Suprapubic skin (tissue), 4 donors: ENCODE measurements at places on chromosomes 12 and 14.

GRCh38 chr12:11722578-11723138, 73.2 kb downstream of the ETV6 start:
- DNase-seq = no peak

DNA sequence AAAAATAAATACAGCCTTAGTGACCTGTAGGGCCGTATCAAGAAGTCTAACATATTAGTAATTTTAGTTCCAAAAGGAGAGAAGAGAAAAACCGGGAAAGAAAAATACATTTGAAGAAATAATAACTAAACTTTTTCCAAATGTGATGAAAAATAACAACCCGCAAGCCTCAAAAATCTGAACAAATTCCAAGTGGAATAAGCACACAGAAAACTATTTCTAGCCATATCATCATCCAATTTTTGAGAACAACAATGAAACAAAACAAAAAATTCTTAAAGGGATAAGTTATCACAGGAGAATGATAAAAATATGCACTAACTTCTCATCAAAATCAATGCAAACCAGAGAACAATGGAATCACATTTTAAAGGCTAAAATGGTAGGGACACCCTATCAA, 198.1 kb upstream of the PLXNC1 start:
- DNase-seq = no peak

DNA sequence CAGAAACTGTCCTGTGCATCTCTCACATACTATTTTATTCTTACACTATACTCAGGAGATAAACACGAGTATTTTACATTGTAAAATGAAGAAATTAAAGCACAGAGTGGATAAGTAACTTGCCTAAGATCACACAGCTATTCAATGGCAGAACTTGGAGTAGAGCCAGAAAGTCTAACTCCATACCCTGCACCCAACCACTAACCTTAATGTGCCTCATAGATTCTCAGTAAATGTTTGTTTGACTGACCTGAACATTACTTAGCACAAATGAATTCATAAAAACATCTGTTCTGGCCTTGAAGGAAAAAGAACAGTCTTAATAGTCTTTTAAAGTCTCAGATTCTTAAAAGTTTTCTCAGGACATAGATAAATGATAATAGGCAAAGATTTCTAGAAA, 83.5 kb upstream of the OVCH1 start:
- DNase-seq = no peak

GRCh38 chr12:79274501-79275064, 410.0 kb downstream of the SYT1 start:
- no peak for DNase-seq

DNA sequence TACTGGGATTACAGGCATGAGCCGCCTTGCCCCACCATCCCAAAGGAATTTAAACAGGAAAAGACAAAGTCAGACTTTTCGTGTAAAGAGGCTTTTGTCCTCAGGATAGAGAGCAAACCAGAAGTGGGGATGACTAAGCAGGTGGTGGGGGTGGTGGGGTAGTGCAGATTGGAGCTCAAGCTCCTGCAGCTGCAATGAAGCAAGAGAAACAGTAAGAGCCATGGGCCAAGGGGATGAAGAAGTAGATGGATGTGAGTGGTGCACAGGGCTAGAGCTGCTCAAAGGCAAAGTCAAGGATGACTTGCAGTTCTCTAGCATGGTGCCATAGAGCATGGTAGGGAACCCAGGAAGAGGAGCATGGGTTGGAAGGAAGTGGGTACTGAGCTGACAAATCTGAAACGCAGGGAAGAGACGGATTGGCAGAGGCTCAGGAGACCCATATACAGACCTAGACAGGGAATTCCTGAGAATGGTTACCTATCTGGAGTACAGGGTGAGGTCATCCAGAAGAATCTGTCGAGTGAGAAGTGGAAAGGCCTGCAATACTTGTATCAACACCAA, 11.4 kb upstream of the RNF34 start:
- no peak for DNase-seq

DNA sequence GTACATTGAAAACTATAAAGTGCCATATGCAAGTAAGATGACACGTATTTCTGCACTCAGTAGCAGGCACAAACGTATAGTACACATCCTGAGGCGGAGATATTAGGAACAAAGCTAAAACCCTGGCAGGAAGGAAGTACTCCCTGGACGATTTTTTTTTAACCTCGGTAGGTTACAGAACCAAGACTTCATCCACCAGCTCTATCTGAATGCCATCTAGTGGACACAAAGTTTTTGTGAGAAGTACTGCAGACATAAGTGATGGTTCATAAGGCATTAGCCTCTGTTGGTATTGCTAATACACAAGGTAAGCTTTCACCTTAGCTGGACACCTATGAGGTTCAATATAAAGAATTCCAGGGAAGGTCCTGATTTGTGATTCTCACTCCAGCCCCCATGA, 83.0 kb upstream of the CCDC196 start:
- DNase-seq = no peak

DNA sequence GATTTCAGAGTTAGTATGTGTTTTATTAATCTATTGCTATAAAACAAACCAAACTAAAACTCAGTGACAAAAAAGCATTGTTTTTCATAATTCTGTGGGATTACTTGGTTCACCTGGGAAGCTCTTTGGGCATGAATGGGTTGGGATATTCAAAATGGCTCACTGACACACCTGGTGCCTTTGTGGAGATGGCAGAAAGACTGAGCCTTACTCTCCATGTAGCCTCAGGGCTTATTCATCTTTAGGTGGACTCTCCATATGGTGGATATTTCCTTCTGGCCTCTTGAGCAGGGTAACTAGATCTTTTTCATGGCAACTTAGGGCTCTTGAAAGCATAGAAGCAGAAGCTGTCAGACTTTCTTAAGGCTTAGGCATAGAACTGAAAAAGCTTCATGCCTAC, 1102.8 kb upstream of the SEL1L start:
- DNase-seq = no peak

DNA sequence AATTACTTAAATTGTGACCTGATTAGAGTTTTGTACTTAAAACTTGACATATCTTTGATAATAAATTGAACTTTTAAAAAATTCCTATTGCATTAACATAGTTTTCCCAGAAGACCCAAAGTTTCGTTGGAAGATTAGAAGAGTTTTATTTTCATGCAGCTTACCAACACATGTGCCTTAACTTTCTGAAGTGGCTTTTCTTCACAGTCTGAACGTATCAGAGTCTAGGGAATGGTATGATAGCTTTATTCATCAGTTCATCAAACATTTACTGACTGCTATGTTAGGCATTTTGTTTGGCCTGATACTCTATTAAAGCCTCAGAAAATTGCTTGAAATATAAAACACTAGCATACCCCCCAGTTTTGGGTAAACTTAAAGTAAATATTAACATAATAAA, 65.2 kb downstream of the MARK3 start:
- DNase-seq = no peak

- DNase-seq = no peak
Measured at GRCh38 chr14:74793506-74794155, 30.5 kb downstream of the YLPM1 start.

- no peak for DNase-seq
Measured at GRCh38 chr12:38880288-38880687, 25.1 kb downstream of the CPNE8 start.

DNA sequence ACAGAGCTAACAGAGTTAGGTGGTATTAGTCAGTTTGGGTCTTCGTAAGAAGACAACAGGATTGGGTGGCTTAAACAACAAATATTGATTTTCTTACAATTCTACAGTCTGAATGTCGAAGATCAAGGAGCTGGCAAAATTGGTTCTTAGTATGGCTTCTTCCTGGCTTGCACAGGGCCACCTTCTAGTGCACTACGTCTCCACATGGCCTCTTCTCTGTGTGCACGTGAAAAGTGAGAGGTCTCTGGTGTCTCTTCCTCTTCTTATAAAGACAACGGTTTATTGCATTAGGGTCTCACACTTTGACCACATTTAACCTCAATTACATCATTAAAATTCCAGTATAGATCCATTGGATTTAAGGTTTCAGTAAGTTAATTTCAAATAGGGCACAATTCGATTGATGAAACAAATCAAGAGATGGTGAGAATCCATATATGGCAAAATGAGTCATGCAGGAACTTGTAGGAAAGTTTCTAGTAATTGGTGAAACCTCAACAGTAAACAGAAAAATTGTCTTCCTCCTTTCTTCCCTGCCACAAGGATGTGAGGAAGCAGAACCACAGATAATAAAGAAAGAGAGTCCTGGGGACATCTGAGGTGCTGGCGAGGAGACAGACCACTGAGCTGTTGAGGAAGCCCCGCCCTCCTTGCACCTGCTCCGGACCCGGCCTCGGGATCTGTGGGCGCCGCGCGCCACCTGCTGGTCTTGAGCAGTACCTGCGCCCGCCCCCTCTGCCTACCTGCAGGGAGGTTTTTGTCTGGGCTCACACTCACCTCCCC, 846.7 kb downstream of the TMEM121 start:
- DNase-seq = no peak

DNA sequence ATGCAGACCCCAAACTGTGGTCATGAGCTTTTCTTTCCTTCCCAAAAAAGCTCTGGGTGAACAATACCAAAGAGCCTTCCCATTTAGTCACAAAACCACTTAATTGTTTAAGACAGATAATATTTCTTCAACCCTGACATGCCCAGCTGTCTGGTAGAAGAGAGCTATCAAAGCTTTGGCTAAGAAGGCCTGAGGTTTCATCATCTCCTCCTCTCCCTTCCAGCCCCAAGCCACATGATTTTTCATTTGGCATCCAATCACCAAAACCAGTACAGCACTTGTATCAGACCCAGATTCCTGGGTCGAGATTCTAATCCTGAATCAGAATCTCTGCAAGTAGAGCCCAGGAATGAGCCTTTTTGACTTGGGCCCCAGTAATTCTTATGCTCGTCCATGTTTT, 199.6 kb upstream of the TMEM260 start:
- DNase-seq = no peak

DNA sequence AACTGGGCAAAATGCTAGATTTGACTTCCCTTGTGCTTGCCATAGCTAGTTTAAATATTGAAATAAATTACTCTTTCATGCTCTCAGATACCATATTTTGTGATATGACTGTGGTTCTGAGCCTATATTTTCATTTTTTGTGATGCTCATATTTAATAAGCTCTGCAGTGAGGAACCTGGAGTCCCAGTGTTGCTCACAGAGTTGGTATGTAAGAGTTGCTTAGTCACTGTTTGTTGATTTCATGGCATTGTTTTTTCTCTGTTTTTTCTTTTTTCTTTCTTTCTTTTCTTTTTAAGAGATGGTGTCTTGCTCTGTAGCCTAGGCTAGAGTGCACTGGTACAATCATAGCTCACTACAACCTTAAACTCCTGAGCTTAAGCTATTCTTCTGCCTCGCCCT, 750.5 kb upstream of the TMEM132C start:
- DNase-seq = no peak

DNA sequence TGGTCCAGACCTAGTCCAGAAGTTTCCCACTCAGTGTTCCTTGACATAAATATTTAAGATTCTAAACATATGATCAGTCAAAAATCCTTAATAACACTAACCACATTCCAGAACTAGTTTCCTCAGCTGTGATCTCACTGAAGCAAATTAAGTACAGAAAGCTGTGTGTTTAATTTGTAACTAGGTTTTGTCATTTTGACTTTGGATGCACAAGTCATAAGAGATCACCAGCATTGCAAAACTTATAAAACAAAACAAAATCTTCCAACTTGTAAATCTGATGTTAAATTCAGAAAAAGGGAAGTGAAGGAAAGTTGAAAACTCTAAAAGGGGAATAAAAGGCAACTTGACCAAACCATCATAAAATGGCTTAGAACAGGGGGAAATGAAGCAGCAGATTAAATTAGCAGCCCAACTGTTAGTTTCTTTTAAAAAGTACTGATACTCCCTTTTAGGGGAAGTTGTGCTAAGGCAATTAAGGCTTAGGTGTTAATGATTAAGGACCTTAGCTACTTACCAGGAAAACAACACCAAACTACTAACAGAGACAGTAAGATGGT, 56.6 kb downstream of the SH2B3 start:
- DNase-seq = no peak

GRCh38 chr14:75518625-75519024, 3.6 kb upstream of the BATF start:
- DNase-seq = no peak

- DNase-seq = no peak
Measured at GRCh38 chr14:74836251-74836960, 39.5 kb downstream of the PROX2 start.

- no peak for DNase-seq
Measured at GRCh38 chr12:132275110-132275531, 54.3 kb downstream of the GALNT9 start.

DNA sequence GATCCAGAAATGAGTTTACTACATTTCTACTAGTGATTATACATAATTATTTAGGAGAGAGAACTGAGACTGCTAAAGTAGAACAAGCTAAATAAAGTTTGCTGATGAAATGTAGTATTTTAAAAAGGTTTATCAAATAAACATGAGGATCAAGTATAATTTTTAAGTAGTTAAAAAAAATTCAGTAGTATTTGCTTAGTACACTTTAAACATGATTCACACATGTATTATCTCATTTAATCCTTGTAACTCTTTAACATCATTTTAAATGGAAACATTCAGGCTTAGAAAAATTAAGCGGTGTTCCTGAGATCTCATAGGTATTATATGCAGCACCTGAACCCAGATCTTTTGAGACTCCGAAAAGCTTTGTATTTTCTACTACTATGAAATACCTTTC, 8.7 kb downstream of the SNW1 start:
- DNase-seq = no peak
